ENCODE measurements at places on chromosomes 2 and 18.
A peak's percentile ranks its signal among the peaks of the same experiment; 100 is the strongest.

GRCh38 chr18:52950155-52950554 is 610.2 kb downstream of the DCC start:
- DNase-seq, result no peak

DNA sequence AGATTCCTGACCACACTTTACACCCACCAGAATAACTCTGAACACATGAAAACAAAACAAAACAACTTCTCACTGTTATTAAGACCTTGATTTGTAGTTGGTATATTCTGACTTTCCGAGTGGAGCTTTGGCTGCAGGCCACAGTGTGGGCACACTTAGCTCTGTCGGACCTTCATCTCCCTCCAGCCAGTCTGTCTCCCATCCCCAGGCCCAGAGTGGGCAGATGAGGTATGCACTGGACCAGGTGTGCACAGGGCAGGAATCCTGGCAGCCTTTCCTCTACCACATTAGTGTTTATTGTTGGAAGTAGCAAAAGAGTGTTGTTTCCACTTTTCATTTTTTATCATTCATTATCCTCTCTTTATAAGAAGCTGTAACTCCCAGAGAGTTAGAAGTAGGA is 219.5 kb upstream of the TPO start:
- no peak for DNase-seq

GRCh38 chr2:122851161-122851560 is 1095.7 kb downstream of the TSN start:
- DNase-seq, result no peak

DNA sequence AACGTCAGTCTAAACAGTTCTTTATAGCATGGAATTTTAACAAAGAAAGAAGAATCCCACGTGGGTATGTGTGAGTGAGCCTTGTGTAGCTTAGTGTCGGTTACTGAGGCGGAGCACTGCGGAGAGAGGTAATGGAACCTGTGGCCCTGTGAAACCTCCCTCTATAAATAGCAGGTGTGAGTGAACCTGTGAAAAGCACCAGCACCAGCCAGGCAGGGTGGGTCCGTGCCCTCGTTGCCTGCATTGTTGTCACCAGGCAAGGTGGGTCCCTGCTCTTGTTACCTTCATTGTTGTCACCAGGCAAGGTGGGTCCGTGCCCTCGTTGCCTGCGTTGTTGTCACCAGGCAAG is 4.7 kb downstream of the CTDP1 start:
- no peak for DNase-seq

GRCh38 chr18:57054891-57055290 is 92.0 kb upstream of the BOD1L2 start:
- DNase-seq, result no peak

GRCh38 chr18:36350251-36350651 is 52.7 kb downstream of the FHOD3 start:
- DNase-seq, result no peak

- DNase-seq, result no peak
Observed at GRCh38 chr2:43445781-43446180, 150.1 kb downstream of the THADA start.

DNA sequence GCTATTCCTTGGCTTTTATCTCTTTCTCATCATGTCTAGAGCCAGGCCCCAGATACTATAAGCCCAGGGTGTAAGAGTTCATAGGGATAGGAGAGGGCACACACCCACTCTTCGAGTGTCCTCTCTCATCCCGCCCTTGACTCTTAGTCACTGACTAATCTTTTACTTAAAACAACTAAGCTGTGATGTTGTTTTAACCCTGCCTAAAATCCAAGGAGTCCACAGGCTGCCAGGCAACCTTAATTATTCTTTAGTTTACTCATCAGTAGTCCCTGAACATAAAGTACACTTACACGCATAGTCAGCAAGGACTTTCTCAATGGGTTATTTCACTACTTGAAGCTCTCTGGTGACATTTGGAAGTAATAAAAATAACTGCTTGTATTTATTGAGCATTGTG is 28.4 kb downstream of the GREB1L start:
- DNase-seq, result no peak

DNA sequence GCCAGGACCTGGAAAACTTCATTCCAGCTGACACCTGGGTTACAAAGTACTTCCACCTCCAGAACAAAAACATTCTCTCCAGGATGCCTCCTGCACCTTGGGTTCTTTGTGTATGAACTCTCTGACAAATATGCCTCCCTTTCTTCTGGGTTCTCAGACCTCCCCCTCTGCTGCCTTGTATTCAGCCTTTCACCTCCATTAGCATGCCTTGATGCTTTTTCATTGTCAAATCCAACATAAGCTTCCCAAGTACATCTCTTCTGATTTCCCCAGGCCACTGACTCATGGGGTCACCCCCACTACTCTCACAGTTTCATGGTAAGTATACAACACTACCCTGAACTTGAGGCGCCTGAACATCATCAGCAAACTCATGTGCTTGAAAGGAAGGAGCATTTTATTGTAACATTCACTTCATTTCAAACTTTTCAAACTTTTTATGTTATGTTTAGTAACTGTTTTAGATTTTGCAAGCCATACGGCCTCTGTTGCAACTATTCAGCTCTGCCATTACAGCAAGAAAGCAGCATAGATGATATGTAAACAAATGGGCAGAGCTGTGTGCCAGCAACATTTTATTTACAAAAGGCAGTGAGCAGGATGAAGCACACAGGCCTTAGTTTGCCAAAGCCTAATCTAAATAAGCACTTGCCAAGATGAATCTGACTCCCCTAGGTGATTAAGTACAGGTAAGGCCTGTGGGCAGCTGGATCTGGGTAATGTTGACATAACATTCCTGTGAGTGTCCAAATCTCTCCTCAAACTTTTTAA is 32.5 kb upstream of the MRPS9 start:
- no peak for DNase-seq

- no peak for DNase-seq
Observed at GRCh38 chr2:70890469-70891065, 45.1 kb upstream of the ATP6V1B1 start.

DNA sequence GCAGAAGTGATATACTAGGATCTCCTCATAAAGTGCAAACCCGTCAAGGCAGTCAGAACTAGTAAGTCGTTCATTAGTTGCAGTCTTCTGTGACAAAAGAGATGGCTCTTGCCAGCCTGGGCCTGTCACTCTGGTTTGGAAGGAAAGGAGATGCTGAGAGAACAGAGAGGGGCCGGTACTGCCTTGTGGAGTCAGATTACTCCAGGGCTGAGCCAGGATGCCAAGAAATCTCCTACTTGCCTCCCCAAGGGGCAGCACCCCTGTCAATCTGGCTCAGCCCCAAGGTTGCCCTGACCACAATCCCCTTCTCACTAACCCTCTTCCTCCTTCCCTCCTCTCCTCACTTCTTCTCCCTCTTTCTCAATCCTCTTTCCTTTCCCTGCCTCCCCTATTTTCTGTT is 62.9 kb upstream of the ASPRV1 start:
- DNase-seq, result no peak

GRCh38 chr2:197516393-197516761 is 511 bp downstream of the MOB4 start:
- DNase-seq, result no peak

DNA sequence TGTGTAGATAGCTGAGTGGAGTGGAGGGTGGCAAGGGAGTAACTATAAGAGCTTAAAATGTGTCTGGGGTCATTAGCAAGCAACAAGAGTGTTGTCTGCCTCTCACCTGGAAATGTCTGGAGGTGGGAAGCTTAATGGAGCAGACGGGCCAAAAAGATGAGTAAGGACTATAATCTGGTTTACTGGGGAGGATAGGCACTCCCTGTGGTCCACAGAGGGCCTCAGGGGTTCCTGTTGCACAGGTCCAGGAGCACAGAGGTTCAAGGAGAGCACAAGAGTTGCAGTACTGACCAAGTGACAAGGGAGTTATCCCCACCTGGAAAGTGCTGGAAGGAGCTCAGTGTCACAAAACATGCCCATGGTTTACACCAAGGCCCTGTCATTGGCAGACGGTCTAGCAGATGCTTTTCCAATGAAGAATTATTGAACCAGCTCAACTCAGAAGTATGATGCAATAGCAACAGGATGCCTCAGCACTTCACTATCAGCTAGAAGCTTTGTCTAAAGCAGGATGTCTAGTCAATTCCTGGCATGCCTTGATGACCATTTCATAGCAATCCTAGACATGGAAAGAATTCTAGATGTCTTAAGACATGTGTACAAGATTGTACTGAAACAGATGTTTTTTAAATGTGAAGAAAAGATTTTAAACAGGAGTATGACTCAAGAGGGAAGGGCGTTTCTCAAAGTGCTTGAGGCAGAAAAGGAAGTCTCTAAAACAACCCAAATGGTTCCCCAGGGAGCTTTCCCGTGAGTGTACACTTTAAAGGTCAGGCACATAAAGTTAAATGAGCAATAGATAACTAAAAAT is 62.9 kb upstream of the SERPINE2 start:
- no peak for DNase-seq

- no peak for DNase-seq
Observed at GRCh38 chr2:72031346-72032110, 116.1 kb downstream of the CYP26B1 start.

DNA sequence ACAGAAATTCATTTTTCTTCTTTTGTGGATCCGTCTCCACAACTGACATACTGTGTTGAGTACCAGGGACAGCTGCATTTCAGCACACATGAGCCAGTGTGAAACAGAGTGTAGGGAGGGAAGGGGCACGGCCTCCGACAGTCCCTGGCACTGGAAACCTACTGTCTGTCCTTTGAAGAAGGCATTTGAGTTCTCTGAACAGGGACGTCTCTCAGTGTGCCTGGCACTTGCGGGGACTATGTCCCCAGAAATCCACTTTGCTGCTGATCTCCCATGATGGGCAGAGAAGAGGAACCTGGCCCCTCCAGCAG is 48.1 kb downstream of the PLB1 start:
- no peak for DNase-seq

- DNase-seq, result no peak
Observed at GRCh38 chr2:105824446-105824845, 79.7 kb downstream of the NCK2 start.

GRCh38 chr2:9941996-9942390 is 9.5 kb upstream of the GRHL1 start:
- no peak for DNase-seq

DNA sequence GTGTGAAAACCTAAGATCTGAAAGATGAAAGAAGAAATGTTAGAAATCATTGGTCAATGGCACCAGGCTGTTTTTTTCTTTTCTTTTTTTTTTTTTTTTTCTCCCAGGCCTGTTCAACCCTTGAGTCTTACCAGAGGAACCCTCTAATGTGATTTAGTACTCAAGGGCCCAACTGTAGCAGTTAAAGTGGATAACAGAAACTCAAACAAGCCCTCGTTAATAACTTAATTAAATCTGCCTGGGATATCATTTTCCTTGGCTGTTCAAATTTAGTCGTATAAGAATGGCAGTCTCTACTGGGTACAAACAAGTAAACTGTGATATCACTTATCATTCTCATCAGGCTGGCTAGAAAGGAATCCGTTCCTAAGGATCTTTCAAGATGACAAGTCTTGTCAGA is 16.5 kb downstream of the ARL4C start:
- DNase-seq, result no peak

DNA sequence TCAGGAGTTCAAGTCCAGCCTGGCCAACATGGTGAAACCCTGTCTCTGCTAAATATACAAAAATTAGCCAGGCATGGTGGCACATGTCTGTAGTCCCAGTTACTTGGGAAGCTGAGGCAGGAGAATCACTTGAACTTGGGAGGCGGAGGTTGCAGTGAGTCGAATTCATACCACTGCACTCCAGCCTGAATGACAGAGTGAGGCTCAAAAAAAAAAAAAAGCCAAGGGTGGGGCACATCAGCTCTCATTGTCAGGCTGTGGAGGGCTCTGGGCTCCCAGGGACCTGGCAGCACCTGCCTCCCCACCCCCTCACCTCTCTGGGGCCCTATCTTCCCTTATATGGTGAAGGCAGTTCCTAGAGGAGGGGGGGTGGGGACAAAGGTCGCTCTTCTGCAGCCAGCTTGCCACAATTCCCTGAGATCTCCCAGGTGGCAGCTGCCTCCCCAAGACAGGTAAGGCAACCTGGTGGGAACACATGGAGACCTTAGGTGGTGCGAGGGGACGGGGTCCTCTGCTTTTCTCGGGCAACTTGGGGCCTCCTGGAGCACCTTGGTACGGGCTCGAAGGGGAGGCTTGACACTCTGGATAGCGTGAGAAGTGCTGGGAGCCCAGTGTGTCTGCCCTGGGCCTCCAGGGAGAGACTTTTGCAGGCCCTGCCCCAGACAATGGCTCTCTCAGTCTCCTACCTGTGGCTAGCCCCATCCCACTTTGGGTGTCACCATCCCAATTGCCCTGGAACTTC is at the start of gene VIL1:
Gene VIL1 (plus strand): TSS at position 407 of the 742 bp plus-strand sequence. CDS start 4,656 bp downstream, outside the sequence.
- DNase-seq, result no peak

DNA sequence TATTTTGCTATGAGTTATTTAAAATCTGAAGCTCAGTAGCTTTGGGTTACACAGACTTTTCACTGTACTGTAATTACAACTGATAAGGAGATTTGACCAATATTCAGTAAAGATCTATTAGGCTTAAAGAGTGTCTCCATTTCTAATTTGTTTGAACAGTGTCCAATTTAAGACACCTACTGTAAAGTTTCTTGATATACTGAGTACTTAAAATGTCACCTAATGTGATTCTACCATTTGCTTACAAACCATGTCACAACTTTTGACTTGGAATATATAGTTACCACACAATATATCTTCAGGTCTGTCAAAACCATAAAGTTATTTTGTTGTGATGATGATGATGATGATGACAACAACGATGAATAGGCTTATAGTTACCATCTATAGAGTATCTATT is 228.5 kb upstream of the SMAD7 start:
- no peak for DNase-seq

DNA sequence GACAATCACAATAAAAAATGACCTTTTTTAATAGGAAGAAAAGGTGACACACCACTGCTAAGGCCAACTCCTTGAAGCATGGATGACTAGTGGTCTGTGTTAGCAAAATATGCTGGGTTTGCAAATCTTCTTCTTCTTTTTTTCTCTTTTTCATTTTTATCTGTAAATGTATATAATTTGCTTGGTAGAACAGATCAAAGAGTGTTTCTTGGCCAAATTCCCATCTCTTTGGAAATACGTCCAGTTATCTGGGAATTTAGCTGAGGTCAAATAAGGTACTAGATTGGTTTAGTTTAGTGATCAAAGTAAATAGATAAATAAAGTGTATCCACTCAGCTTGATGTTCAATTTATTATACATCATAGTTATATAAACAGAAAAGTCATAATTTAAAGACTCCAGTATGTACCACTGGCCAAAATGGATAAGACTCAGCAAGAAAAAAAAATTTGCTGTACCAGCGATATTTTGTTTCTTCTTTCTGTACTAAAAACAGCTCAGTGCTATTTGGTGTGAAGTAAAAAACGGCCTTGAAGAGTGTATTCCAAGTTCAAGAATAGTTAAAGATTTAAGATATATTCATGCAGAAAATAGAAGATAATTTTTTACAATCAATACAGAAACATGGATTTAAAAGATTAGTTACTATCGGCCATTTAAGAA is 738.6 kb upstream of the PIK3C3 start:
- no peak for DNase-seq

DNA sequence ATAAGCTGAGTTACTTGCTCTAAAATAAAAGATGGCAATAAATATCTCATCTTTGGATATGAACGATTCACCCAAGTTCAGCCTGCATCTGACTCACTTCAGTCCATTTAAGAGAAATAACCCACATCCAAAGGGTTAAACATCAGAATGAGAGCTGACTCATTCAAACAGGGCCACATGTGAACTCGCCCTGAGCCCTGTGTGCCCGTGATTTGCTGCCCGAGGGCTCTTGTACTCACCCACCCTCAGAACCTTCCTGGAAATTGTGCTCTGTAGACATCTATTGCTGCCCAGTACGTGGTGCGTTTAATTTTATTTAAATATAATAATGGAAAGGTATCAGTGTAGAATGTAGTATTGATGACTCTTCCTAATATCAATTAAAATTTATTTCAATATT is 66.9 kb upstream of the RBM44 start:
- DNase-seq, result peak; percentile 59

- no peak for DNase-seq
Observed at GRCh38 chr2:219179601-219180465, 1.8 kb downstream of the RETREG2 start.

Data from CD14-positive monocyte (primary cell).